ENCODE measurements at places on chromosomes 1 and 21.

GRCh38 chr21:36698981-36699545 lies at the start of gene SIM2:
Gene SIM2, plus strand, starts transcription at chr21:36699115. Its CDS starts 632 bp downstream, at chr21:36699747.
- peak; percentile 84 for DNase-seq

- DNase-seq = no peak
Observed at GRCh38 chr21:32360401-32360975, 32.3 kb downstream of the URB1 start.

DNA sequence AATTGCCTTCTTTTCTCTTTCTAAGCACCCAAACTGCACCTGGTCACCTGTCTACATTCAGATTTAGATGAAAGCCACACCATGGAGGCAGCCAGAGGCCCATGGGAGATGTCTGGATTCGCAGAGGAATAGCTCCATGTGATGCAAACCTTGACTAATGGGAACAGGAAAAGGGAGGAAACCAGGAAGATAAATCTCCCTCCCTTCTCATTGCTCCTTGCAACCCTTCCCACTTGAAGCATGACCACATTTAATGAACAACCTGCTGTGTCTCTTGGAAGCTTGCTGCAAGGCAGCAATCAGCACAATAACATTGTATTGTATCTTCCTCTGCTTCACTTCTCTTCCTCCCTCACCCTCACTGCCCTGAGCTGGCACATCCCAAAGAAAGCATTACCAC lies 42.6 kb upstream of the KLF17 start:
- DNase-seq = no peak

DNA sequence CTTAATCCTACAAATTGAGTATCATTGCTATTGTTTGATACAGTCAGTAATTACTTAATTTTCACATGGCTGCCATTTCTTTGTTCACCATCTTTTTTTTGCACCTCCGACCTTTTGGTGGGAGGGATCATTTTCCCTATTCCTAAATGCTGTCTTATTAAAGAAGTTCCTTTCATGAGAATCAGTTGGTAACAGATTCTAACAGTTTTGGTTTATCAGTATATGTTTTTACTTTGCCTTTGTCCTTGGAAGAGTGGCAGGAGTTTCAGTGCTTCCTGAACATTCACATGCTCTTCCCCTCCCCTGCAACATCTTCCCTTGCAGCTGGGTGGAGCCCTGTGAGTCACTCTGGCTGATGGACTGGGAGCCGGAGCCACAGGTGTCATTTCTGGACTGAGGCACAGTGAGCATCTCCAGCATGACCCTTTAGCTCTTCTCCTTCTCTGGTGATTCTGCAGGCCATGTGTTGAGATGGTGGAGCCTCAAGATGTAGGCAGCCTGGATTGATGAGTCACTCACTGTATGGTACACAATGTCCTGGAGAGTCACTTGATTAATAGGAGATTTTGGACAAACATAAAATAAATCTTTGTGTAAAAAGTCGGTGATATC lies 217.7 kb downstream of the URB2 start:
- peak; percentile 21 for DNase-seq

GRCh38 chr21:38171723-38172344 lies 85.0 kb upstream of the KCNJ15 start:
- DNase-seq = no peak

Data from HAP-1 (cell line).